ENCODE measurements at places on chromosomes 3 and 15. TPM values are rescaled to one million over a fixed set of nuclear protein-coding genes. Genes with fewer than 3 reads are reported as not detected.
A peak's percentile ranks its signal among the peaks of the same experiment; 100 is the strongest.

Gene CFAP91
- total RNA-seq = 0.11 TPM

Gene AADAC
- not detected for total RNA-seq

Gene TYRO3
- 2.5 TPM for total RNA-seq

Gene HYKK
- 6.6 TPM for total RNA-seq

Gene TPM1
- 994 TPM for total RNA-seq

Gene GOLGA8T
- not detected for total RNA-seq

GRCh38 chr3:47455806-47456452 lies 19.8 kb downstream of the SCAP start:
- no peaks in the 10 kb centered on the region for H3K36me3 ChIP-seq
- H3K4me3 ChIP-seq = no peak overlapping the region
- peaks cover 10% of the 10 kb centered on the region for H3K4me1 ChIP-seq
- no peaks in the 10 kb centered on the region for H3K27me3 ChIP-seq

DNA sequence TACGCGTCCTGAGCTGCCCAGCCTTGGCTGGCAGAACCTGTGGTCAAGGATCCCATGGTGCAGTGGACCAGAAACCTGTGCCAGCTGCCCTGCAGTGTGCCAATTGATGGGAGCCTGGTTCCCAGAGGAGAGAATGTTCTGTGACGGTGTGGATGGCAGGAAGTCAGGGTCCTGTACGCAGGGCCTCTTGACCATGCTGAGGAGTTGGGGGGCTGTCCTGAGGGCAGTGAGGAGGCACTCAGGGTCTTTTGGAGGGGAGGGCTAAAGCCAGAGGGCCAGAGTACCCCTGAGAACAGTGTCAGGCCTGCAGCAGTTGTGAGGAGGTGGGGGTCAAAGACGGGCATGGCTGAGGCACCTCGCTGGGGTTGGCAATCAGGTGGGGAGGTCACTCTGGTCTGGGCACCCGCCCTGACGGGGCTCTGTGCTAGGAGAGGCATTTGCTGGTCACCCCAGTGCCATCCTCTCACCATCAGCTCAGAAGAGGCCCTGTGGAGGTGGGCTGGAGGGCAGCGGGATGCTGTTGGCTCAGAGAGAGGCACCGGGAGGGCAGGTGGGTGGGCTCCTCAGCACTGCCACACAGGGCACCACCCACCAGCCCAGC lies 61.0 kb downstream of the SCN5A start:
- H3K27ac ChIP-seq = no peak overlapping the region
- no peaks in the 10 kb centered on the region for H3K4me1 ChIP-seq
- H3K4me3 ChIP-seq = no peak overlapping the region

- no peak overlapping the region for H3K4me3 ChIP-seq
- H3K4me1 ChIP-seq = no peaks in the 10 kb centered on the region
- DNase-seq = no peak
- H3K27ac ChIP-seq = no peak overlapping the region
- H3K36me3 ChIP-seq = no peaks in the 10 kb centered on the region
These were observed 42.3 kb upstream of the CORO2B start for GRCh38 chr15:68536331-68537095.

- peaks cover 9% of the 10 kb centered on the region for H3K4me1 ChIP-seq
- no peaks in the 10 kb centered on the region for H3K36me3 ChIP-seq
- no peak overlapping the region for H3K27ac ChIP-seq
- H3K27me3 ChIP-seq = peaks cover 18% of the 10 kb centered on the region
- H3K4me3 ChIP-seq = no peak overlapping the region
These were observed 229.1 kb upstream of the IGF1R start for GRCh38 chr15:98419173-98419780.

DNA sequence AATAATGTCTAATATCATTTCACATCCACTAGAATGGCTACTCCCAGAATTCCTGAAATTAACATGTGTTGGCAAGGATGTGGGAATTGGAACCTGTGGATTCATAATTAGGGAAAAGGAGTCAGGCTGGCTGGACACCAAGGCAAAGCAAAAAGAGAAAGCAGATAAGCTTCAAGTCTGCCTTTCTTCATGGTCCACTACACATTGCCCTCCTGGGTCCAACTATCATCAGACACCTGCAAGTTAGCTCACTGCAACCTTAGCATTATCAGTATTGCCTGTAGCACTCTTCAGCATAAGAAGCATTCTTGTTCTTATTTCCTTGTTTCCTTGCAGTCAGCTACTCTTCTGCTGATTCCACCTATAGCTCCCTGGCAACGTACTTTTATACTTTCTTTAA lies 124.3 kb downstream of the ZNF280D start:
- no peaks in the 10 kb centered on the region for H3K36me3 ChIP-seq
- H3K4me3 ChIP-seq = no peak overlapping the region
- no peak overlapping the region for H3K27ac ChIP-seq
- H3K4me1 ChIP-seq = no peaks in the 10 kb centered on the region

DNA sequence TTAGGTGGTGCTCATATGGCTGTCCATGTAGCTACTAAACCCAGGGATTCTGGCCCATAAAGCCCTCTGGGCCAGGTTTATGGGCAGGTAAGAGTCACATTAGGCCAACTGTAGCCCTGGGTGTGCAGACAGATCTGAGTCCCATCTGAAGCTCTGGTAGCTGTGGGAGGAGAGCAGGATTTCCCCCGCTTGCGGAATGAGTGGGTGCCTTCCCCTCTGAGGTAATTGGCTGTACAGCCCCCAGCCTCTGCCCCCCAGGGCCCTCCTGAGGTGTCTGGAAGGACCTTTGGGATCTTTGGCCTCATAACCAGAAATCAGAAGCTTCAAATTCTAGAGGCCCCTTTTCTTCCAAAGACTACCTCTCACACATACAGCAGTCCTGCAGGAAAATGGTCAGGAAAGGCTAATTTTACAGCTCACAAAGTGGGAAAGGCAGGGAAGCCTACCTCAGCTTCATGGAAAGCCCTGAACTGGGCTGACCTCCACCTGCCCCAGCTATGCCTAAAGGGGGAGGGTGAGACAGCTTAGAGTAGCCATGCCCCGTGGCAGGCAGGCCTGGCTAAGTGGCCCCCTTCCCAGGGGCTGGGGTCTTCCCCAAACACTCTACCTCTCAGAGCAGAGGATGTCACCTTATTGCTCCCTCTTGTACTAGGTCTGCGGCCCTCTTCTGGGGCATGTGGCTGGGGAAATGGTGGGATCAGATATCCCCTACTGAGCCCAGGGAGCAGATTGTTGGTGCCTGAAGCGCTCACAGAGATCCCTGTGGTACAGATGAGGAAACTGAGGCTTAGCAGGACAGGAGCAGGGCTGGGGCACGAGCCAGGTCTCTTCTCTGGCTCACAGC lies 16.8 kb downstream of the HEMK1 start:
- no peaks in the 10 kb centered on the region for H3K27me3 ChIP-seq
- H3K27ac ChIP-seq = peak overlapping the region; percentile 97
- no peaks in the 10 kb centered on the region for H3K36me3 ChIP-seq
- H3K4me3 ChIP-seq = no peak overlapping the region

DNA sequence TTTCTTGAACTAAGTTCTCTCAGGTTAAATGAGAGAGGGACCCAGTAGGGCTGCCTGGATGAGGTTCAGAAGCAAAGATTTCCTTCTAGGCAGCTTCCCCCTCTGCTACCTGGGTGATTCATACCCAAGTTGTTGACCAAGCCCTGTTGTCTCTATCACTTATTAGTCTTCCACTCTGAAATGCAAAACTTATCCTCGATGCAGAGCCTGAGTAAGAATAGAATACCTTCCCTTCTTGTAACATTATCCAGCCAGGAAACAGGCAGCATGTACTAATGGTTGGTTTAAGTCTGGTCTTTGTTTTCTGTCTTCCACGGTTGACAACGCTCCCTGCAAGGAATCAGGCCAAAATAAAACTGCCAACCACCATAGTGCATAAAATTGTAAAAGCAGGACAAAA lies 377.3 kb downstream of the MECOM start:
- no peak overlapping the region for H3K27ac ChIP-seq
- no peak for DNase-seq
- no peaks in the 10 kb centered on the region for H3K4me1 ChIP-seq

DNA sequence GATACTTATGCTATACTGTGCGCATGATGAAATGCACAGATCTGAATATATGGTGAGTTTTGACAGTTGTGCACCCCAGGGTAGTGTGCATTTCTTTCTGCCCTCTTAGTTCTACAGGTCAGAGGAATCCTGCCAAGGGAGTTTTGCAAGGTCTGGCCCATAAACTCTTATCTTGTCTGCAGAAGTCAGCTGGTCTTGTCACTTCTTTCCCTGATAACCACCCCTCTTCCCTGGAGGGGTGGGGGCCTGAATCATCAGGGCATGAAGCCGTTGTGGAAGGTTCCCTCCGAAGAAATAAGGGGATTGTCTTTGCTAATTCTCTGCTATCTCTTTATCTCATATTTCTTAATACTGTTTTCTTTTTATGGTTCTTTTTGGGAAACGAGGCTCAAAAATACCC lies 30.4 kb downstream of the TRIM71 start:
- H3K36me3 ChIP-seq = no peaks in the 10 kb centered on the region
- no peaks in the 10 kb centered on the region for H3K27me3 ChIP-seq
- H3K4me3 ChIP-seq = no peak overlapping the region
- no peak overlapping the region for H3K27ac ChIP-seq

DNA sequence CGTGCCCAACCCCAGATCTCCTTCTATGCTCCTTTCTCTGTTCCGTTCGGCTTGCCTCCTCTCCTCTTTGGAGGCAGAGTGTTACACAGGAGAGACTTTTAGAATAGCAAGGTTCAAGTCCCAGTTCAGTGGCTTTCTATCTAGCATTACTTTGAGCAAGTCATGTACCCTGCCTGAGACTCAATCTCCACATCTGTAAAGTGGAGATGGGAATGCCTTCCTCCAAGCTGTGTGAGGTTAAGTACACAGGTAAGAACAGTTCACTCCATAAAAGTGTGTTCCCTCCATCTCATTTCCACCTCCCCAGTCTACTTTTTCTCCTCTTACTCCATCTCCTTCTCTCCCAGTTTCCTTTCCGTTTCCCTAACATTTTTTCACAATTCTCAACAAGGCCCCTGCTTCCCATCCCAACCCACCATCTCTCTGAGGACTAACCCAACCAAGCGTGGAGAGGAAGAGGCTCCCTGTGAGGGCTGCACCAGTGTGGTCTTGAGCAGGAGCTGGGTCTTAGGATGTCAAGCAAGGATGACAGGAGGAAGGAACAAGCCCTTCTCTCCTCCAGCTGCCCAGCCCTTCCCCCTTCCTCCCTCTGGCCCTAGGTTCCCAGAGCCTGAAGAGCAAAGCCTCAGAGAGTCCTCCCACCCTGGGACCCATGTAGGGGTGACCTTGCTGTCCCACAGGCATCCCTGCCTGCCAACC lies 6.4 kb downstream of the ATP8B4 start:
- H3K27ac ChIP-seq = no peak overlapping the region
- no peak overlapping the region for H3K4me3 ChIP-seq
- H3K4me1 ChIP-seq = no peaks in the 10 kb centered on the region
- no peaks in the 10 kb centered on the region for H3K36me3 ChIP-seq
- no peak for DNase-seq

- H3K27me3 ChIP-seq = no peaks in the 10 kb centered on the region
- no peak overlapping the region for H3K4me3 ChIP-seq
- no peaks in the 10 kb centered on the region for H3K36me3 ChIP-seq
- peak; percentile 19 for DNase-seq
These were observed 2.1 kb upstream of the PARP14 start for GRCh38 chr3:122678506-122678905.

- peak overlapping the region; percentile 77 for H3K27ac ChIP-seq
- H3K36me3 ChIP-seq = no peaks in the 10 kb centered on the region
- no peaks in the 10 kb centered on the region for H3K4me1 ChIP-seq
- no peaks in the 10 kb centered on the region for H3K27me3 ChIP-seq
These were observed 70.3 kb downstream of the SENP2 start for GRCh38 chr3:185656321-185656840.

DNA sequence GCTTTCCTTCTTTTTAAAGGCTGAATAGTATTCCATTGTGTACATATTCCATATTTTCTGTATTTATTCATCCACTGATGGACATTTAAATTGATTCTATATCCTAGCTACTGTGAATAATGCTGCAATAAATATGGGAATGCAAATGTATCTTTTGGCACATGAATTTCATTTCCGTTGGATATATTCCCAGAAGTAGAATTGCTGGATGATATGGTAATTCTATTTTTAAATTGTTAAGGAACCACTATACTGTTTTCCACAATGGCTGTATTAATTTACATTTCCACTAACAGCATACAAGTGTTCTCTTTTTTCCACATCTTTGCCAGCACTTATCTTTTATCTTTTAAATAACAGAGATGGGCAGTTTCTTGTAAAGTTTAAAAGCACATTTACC lies 302.7 kb downstream of the CTNNB1 start:
- DNase-seq = no peak
- H3K4me3 ChIP-seq = no peak overlapping the region
- no peaks in the 10 kb centered on the region for H3K27me3 ChIP-seq
- no peaks in the 10 kb centered on the region for H3K36me3 ChIP-seq
- no peaks in the 10 kb centered on the region for H3K4me1 ChIP-seq

- peaks cover 47% of the 10 kb centered on the region for H3K4me1 ChIP-seq
- no peak for DNase-seq
- no peaks in the 10 kb centered on the region for H3K36me3 ChIP-seq
- H3K27me3 ChIP-seq = no peaks in the 10 kb centered on the region
These were observed 61.8 kb downstream of the CRTC3 start for GRCh38 chr15:90591524-90591923.

DNA sequence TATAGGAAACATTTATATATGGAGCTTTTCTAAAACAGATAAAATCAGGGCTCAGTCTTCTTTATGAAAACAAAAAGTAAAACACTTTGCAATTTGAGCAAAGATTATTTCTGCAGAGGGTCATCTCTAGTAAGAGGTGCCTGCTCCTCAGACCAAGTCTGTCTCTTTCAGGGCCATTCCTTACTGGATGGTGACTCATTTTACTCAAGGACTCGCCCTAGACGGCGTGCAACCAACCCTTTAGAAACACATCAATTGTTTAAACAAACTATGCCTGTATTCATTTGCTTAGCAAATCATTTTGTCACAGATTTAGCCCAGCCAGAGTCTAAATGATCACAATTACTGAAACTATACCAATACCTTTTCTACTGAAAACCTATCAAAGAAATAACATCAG lies 242.8 kb upstream of the ICE2 start:
- H3K36me3 ChIP-seq = no peaks in the 10 kb centered on the region
- H3K4me3 ChIP-seq = no peak overlapping the region

GRCh38 chr3:73552700-73553099 lies 72.0 kb downstream of the PDZRN3 start:
- no peaks in the 10 kb centered on the region for H3K36me3 ChIP-seq
- H3K4me3 ChIP-seq = no peak overlapping the region
- H3K27me3 ChIP-seq = no peaks in the 10 kb centered on the region
- H3K27ac ChIP-seq = peak overlapping the region; percentile 43
- H3K4me1 ChIP-seq = peaks cover 32% of the 10 kb centered on the region

DNA sequence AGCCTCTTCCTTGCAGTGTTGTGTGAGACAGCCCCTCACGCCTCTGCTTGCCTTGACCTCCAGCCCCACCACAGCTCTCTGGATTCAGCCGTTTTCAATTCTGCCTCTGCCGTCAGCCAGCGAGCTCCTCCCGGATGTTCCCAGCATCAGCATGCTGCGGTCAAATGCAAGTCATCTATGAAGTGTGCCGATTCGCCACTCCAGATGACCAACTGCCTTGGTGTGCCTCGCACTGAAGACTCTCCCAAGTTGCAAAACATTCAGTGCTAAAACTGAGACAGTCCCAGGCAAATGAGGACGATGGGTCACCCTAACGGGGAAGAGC lies 30.6 kb upstream of the RASA2 start:
- no peak overlapping the region for H3K27ac ChIP-seq
- H3K27me3 ChIP-seq = no peaks in the 10 kb centered on the region
- H3K36me3 ChIP-seq = no peaks in the 10 kb centered on the region
- H3K4me3 ChIP-seq = no peak overlapping the region
- peaks cover 7% of the 10 kb centered on the region for H3K4me1 ChIP-seq
